ENCODE measurements at places on chromosomes 4 and X.

DNA sequence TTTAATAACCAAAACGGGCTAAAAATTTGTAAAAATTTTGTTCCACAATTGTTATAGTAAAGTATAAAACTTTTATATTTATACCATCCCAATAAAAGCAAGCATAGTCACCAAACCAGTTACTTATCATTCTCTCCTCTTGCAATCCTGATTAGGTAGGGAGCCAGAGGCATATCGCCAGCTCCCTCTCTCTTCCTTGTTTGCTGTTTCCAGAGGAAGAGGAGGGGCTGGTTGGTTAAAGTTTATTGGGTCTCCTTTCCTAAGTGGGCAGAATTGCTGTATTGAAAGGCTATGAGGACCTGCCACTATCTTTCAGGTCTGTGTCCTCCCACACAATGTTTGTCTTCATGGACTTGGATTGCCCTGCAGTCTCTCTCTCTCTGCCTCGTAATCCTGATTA, 29.6 kb upstream of the BBS12 start:
- no peak for ATAC-seq

DNA sequence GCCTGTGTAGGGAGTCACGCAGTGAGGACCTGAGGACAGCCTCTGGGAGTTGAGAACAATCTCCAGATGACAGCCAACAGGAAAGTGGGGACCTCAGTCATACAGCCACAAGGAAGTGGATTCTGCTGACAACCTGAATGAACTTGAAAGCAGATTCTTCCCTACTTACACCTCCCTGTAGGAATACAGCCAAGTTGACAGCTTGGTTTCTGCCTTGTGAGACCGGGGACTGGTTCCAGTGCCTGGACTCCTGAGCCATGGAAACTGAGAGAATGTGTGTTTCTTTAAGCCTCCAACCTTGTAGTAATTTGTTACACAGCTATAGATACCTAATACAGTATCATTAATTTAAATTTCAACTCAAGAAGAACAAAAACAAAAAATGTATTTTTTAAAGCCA, 107.5 kb downstream of the CNKSR2 start:
- no peak for ATAC-seq

DNA sequence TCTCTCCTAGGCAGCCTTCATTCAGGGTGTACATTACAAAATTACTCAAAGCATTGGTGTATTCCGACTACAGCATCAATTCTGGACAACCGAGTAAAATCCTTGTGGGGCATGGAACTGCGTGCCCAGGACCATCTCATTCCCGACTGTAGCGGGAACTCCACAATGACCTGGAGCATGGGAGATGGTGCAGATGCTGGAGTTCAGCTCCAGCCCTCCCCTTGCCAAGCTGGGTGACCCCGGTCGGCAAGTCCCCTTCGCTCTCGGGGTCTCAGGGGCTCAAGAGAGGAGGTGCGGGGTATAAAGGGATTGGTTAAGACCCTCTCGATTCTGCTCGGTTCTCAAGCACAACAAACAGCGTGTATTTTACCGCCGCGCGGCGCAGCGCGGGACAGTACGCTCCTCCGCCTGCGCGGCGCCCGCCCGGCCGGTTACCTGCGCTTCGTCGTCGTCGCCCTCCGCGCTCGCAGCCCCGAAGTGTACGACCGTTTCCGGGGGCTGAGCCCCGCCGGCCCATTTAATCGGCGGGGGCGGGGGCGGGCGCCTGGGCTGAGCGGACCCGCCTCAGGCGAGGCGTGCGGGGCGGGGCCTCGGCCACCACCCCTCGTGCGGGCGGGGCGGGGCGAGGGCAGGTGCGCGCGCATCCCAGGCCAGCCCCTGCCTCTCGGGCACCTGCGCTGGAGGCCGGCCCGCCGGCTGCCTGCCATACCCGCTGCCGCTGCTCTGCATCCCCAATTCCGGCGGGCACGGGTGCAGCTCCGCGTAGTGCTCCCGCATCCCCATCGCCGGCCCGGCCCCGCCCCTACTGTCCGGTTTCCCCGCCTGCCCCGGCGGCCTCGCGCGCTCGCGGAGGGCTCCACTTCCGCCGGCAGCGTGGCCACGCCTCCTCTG, at the start of gene G6PD:
TSS of gene G6PD (minus strand) at position 493 of the 891 bp plus-strand sequence. CDS start 691 bp downstream, outside the sequence.
- peak; percentile 42 for ATAC-seq

- no peak for ATAC-seq
Observed at GRCh38 chr4:88138561-88138960, 19.9 kb downstream of the ABCG2 start.

GRCh38 chr4:155487210-155487609, 110.4 kb upstream of the MAP9 start:
- no peak for ATAC-seq

GRCh38 chrX:17030580-17031270, 84.3 kb downstream of the REPS2 start:
- no peak for ATAC-seq

DNA sequence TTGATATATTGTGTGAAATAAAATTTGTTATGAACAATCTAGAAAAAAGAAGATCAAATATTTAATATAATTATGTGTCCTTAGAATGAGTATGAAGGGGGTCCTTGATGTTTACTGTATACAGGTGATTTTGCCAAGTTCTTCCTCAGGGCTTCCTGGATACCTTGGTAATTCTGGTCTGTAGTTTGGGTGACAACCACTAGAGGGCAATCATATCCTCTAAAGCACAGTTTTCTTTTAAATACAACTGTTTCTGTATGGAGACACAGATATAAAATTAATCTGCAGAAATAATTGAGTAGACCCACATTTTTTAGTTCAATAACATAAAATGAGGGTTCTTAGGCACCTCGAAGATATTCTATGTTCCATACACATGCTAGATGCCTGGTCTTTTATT, 157.7 kb downstream of the SPANXN1 start:
- ATAC-seq = no peak

- no peak for ATAC-seq
Observed at GRCh38 chrX:65745992-65746391, 78.5 kb downstream of the MSN start.

DNA sequence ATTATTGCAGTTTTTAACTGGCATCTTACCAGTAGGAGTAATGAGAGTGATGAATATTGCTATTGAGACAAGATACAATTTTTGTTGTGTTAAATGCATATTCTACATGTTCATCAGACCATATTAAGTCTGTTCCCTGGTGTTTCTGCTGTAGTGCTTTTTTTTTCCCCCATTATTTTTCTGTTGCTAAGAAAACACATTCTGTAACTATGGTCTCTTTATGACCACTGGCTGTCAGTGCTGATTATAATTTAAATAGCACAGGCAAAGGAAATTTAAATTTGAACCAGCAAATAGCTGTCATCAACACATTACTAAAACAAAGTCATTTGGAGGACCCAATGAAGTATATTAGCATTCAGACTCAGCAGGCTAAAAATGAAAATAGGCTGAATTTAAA, 98.3 kb upstream of the ANKRD50 start:
- ATAC-seq = no peak

DNA sequence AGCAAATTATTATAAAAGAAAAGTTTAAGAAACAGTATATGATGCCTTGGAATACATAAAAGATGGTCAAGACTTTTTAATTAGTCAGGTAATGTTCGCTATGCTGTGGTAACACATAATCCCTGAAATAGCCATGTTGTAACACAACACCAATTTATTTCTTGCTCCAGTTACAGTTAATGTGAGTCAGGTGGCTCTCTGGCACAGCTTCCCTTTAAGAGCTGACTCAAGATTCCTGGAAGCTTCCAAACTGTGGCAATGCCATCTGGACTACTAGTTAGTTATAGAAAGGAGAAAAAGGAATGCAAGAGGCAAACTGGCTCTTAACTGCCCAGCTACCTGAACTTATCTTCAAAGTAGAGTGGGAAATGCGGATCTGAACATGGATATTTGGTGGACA, 210.5 kb downstream of the CHM start:
- ATAC-seq = no peak

DNA sequence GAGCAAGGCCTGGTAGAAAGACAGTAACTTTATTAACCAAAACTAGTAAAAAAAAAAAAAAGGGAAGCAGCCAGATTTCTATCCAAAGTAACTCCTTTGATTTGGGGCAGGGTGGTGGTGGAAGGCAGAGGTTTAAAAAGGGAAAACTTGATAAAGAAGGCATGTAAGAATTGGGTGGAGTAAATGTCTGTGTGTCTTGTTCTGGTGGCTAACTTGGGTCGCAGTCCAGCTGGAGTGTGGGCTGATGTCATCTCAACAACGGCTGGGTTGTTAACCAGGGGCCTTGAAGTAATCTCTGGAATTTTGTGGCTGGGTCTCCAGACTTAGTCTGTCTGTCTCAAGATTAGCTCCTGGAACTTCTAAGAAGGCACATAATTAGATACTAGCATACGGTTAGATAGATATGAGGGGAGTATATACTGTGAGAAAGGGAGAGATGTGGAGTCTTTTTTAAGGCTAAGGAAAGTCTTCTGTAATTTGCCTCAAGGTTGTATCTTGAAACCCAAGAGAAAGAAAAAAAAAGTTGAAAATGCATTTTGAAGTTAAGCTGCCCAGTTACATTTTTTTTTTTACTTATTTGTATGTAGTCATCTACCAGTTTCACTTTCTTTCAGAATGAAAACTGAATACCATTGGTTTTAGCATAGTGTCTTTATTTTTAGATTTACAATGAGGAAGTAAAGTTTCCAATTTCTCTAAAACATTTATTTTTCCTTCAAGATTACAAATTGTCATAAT, 48.3 kb downstream of the MTHFD2L start:
- no peak for ATAC-seq

DNA sequence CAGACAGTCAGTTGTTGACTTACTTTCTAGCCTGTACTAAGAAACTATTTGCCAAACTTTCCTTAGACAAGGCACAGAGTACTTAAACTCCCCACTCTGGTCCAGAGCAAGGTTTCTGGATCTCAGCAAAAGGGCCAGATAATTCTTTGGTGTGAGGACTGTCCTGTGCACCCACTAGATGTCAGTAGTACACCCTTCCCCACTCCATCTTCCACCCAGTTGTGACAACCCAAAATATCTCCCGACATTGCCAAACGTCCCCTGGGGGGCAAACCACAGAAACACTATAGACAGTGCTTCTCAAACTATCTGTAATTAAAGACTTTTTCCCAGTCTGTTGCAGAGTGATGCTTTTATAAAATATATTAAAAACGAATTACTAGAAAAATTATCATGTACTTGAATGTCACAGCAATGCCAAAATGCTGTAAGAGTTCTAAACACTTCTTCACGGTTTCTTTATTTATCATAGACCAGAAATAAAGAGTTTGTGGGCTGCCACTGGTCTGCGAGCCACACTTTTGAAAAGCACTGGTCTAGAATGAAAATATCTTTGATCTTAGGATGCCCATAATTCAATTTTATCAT, 203.5 kb downstream of the PRDM5 start:
- ATAC-seq = no peak

DNA sequence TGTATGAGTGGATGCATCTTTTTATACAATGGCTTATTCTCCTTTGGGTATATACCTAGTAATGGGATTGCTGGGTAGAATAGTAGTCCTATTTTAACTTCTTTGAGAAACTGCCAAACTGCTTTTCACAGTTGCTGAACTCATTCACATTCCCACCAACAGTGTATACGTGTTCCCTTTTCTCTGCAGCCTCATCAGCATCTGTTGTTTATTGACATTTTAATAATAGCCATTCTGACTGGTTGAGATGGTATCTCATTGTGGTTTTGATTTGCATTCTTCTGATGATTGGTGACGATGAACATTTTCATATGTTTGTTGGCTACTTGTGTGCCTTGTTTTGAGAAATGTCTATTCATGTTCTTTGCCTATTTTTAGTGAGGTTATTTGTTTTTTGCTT, 687.0 kb upstream of the EPHA5 start:
- no peak for ATAC-seq

- ATAC-seq = no peak
Observed at GRCh38 chrX:103953353-103953752, 9.1 kb upstream of the TMSB15B start.

DNA sequence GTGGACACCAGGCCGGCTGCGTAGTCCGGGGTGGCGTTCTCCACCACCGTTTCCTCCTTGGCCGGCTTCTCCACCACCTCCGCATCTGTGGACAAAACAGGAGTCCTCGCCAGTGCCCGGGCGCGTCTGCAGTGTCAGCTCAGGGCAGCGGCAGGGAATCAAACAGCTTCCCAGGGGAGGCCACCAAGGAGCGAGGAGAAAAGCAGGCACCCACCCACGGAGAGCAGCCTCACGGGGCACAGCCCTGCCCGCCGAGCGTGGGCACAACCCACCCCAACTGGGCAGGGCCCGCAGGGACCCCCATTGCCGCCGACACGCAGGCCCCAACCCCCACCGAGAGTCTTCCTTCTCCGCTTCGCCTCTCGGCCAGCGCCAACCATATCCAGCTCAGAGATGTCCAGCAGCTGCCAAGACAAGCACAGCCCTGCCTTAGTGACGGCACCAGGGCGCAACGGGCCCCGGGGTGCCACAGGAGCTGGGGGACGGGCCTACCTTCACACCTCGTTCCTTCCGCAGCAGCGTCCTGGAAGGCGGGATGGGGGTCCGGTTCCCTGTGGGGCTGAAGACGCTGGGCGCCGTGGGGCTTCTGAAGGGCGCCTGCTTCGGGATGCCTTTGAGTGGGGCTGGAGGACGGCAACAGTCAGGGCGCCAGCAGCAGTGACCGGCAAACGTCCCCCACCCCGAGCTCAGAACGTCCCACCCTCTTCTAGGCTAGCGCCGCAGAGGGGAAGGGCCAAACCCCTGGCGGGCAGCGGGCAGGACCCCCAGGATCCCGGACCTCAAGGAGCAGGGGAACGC, 22.8 kb downstream of the NELFA start:
- ATAC-seq = no peak

GRCh38 chr4:183175631-183176232, 76.7 kb downstream of the WWC2 start:
- ATAC-seq = no peak
